ENCODE measurements at places on chromosomes 3 and 15. TPM values are rescaled to one million over a fixed set of nuclear protein-coding genes. Genes with fewer than 3 reads are reported as not detected.

TRANK1 gene
- 8.6 TPM for total RNA-seq

GRCh38 chr15:62929000-62929357, 113.6 kb upstream of the TPM1 start:
- H3K36me3 ChIP-seq: no peaks in the 10 kb centered on the region
- no peak overlapping the region for H3K4me3 ChIP-seq

PLA2G4D gene
- total RNA-seq: not detected

GOLGA8T gene
- total RNA-seq: 0.19 TPM

DNA sequence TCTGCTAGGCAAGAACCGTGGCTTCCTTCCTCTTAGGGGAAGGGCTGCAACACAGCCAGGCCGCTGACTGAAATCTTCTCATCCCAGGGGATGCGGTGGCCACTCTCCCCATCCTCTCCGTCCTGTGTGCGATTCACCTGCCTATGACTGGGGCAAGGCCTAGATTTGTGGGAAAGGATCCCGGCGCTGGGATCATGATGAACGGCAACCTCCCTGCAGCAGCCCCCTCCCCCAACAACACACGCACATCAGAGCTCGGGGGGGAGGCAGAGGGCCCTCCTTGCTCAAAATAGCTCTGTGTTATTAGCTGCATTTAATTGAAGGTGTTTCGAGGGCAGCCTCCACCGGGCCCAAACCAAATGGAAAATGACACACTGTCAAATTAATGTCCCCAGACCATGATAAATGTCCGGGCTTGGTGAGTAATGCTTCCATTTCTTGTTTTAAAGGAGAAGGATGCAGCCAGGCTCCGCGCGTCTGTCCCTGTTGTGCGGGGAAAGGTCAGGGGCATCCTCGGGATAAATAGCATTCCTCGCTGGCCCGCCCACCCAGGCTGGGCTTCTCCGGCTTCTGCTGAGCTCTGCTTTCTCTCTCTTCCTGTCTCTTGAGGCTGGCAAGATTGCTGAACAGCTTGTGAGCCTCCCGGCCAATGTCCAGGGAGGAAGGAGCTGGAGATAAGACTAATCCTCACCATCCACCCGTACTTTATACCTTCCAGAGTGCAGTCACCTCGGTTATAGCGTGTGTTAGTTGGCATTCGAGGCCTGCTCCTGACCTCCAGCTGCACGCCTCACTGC, 56.4 kb upstream of the TLE3 start:
- DNase-seq: no peak
- H3K4me3 ChIP-seq: peak overlapping the region; percentile 23
- H3K36me3 ChIP-seq: no peaks in the 10 kb centered on the region
- H3K27me3 ChIP-seq: peaks cover 52% of the 10 kb centered on the region

C3orf20 gene
- total RNA-seq: 0.24 TPM

- no peak for DNase-seq
- no peaks in the 10 kb centered on the region for H3K27me3 ChIP-seq
- no peaks in the 10 kb centered on the region for H3K36me3 ChIP-seq
- H3K4me1 ChIP-seq: no peaks in the 10 kb centered on the region
Measured at GRCh38 chr3:189737619-189738018, 106.4 kb downstream of the TP63 start.

- no peaks in the 10 kb centered on the region for H3K27me3 ChIP-seq
- no peak for DNase-seq
- H3K4me1 ChIP-seq: peaks cover 73% of the 10 kb centered on the region
- peak overlapping the region; percentile 97 for H3K27ac ChIP-seq
- H3K36me3 ChIP-seq: peaks cover 34% of the 10 kb centered on the region
Measured at GRCh38 chr3:46946856-46947545, 29.5 kb downstream of the CCDC12 start.

RTP3 gene
- not detected for total RNA-seq

- no peak for DNase-seq
- no peaks in the 10 kb centered on the region for H3K36me3 ChIP-seq
- H3K27me3 ChIP-seq: no peaks in the 10 kb centered on the region
- H3K4me3 ChIP-seq: no peak overlapping the region
Measured at GRCh38 chr3:115693868-115694267, 70.6 kb downstream of the GAP43 start.

DNA sequence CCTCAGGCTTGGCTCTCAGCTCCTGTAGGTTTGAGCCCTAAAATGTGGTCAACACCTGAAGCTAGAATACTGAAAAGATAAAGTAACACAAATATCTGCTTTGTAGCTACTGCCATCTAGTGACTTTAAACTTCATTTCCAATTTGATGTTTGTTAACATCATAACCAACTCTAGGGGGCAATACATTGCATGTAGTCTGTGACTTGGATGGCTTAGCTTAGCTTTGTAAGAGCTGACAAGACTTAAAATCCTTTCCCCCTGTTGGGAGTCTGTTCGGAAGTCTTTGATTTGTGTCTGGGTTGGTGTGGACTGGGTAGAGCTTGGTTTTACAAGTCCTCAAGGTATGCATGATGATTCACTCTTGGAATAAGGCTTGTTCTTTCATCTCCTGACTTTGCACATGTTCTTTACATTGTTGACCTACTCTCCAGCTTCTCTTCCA, 51.7 kb downstream of the SCN11A start:
- no peaks in the 10 kb centered on the region for H3K4me1 ChIP-seq
- H3K36me3 ChIP-seq: no peaks in the 10 kb centered on the region
- no peak overlapping the region for H3K4me3 ChIP-seq
- DNase-seq: no peak
- no peaks in the 10 kb centered on the region for H3K27me3 ChIP-seq

DNA sequence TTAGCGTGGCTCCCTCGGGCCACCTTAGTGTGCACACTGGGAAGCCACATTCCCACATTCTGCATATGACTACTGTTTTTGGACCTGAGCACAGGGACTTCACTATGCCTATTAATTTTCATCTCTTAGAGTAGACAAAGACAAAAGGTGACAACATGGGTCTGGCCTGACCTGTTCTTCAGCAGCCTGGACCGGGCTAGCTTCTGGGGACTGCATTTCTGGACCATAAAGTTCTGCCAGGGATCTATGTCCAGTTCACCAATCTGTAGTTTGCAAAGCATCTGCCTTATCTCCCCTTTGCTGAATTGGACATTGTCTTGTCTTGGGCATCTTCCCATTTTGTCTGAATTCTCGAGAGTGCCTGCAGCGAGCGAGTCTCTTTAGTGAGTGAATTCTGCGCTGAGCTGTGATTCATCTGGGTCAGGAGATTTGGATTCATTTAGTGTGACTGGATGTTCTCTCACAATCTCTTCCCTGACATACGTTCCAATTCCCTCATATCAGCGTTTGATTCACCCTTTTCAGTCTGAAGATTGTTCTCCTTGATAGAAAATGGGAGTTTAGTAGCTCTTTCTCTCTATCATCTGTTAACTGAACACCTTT, 112.2 kb upstream of the PLXNA1 start:
- peaks cover 4% of the 10 kb centered on the region for H3K4me1 ChIP-seq
- peaks cover 5% of the 10 kb centered on the region for H3K36me3 ChIP-seq
- H3K27me3 ChIP-seq: no peaks in the 10 kb centered on the region
- no peak overlapping the region for H3K4me3 ChIP-seq
- H3K27ac ChIP-seq: no peak overlapping the region

UQCC5 gene
- total RNA-seq: 22.8 TPM

PP2D1 gene
- not detected for total RNA-seq

GRCh38 chr3:5499404-5499803, 311.9 kb downstream of the EDEM1 start:
- H3K27ac ChIP-seq: no peak overlapping the region
- no peaks in the 10 kb centered on the region for H3K27me3 ChIP-seq
- no peaks in the 10 kb centered on the region for H3K36me3 ChIP-seq
- DNase-seq: no peak
- no peak overlapping the region for H3K4me3 ChIP-seq

UBAP1L gene
- 2.6 TPM for total RNA-seq

RETNLB gene
- total RNA-seq: 1.1 TPM

DNA sequence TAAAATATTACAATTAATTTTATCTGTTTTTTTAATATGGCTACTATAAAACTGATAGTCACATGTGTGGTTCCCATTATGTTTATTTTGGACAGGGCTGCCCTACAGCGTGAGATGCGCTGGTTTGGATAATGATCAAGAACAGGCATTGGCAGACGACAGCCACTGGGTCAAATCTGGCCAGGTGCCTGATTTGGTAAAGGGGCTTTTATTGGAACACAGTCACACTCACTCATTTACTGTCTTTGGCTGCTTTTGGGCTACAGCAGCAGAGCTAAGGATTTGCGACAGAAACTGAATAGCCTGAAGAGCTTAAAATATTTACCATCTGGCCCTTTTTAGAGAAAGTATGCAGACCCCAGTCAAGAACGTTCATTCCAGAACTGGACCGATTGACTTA, 724.2 kb upstream of the CFAP20DC start:
- DNase-seq: no peak
- H3K4me3 ChIP-seq: no peak overlapping the region
- no peak overlapping the region for H3K27ac ChIP-seq
- peaks cover 14% of the 10 kb centered on the region for H3K4me1 ChIP-seq

CCDC9B gene
- 1.6 TPM for total RNA-seq

DNA sequence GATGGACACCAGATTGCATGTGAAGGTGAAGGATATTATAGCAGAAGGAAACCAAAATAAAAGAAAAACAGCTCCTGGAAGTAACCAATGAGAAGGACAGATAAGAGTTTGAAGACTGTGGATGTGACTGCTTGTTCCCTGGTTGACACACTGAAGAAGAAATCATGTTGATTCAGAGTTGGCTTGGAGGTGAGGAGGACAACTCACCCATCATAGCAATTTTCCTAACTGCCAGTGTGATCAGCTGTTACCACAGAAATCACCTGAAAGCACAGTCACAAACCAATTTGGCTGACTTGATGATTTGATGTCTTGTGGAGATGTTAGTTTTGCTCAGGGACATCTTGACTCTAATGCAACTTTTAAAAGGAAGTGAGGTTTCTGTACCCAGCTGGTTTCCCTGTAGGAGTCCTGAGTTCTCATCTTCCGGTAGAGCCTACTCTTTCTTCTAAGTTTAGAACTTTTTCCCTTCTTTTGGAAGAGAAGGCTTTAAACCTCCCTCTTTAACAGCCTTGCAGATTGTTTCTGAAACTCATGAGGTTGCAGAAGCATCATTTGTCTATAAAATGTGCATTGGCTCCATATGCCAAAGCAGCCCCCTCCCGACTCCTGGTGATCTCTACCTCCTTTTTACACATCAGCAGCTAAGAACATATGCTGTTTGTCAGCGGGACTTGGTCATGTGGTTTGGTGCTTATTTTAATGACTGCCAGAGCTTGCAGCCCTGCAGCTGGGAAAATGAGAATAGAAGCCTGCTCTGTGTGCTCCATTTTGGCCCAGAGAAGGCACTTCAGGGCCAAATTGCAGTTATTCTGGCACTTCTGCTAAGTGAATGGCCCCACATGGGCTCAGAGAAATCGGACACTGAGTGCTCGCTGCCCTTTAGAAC, 10.3 kb downstream of the ATG7 start:
- no peaks in the 10 kb centered on the region for H3K27me3 ChIP-seq
- DNase-seq: no peak
- H3K27ac ChIP-seq: no peak overlapping the region
- peaks cover 13% of the 10 kb centered on the region for H3K4me1 ChIP-seq
- peaks cover 4% of the 10 kb centered on the region for H3K36me3 ChIP-seq
- peak overlapping the region; percentile 35 for H3K4me3 ChIP-seq

- H3K36me3 ChIP-seq: no peaks in the 10 kb centered on the region
- H3K4me1 ChIP-seq: no peaks in the 10 kb centered on the region
- no peaks in the 10 kb centered on the region for H3K27me3 ChIP-seq
- DNase-seq: no peak
- H3K27ac ChIP-seq: no peak overlapping the region
- no peak overlapping the region for H3K4me3 ChIP-seq
Measured at GRCh38 chr3:47265725-47266428, 16.7 kb downstream of the KIF9 start.

DNA sequence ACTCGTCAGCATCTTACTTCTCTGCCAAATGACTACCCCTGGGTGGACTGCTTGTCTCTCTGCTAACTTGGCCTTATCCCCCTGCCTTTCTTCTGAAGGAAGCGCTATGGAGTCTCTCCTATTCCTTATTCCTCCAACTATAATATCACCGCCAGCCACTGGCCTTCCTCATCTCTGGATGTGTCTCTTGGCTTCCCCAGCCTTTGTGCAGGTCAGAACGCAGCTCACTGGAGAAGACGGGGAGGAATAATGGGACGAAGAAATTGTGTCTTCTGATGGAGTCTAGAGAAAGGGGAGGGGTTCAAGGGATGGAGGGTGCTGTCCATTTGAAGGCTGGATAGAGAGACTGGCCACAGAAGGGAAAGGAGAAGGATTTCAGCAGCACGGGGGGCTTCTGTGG, 16.9 kb downstream of the ITGA11 start:
- H3K36me3 ChIP-seq: no peaks in the 10 kb centered on the region
- no peaks in the 10 kb centered on the region for H3K27me3 ChIP-seq
- DNase-seq: peak; percentile 37
- peaks cover 13% of the 10 kb centered on the region for H3K4me1 ChIP-seq

DNA sequence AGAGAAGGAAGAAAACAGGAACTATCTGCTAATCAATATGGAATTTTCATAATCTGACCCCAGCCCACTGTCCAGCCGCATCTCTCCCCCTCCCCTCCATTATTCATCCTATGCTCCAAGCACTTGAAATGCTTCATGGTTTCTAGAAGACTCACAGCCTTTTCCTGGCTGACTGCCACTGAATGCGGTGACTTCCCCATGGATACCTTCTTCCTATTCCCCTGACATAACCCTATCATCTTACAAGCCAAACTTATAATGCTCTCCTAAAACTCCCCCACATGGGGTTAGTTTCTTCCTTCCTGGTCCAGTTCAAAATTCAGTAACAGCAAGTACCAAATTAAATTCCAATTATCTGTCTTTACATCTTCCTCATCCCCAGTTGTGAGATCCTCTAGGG, 31.2 kb upstream of the PTX3 start:
- peaks cover 3% of the 10 kb centered on the region for H3K27me3 ChIP-seq
- H3K36me3 ChIP-seq: no peaks in the 10 kb centered on the region
- no peak for DNase-seq
- H3K4me1 ChIP-seq: no peaks in the 10 kb centered on the region

- no peak overlapping the region for H3K4me3 ChIP-seq
- no peaks in the 10 kb centered on the region for H3K27me3 ChIP-seq
- DNase-seq: no peak
Measured at GRCh38 chr3:149316437-149316836, 17.0 kb downstream of the TM4SF18 start.

DNA sequence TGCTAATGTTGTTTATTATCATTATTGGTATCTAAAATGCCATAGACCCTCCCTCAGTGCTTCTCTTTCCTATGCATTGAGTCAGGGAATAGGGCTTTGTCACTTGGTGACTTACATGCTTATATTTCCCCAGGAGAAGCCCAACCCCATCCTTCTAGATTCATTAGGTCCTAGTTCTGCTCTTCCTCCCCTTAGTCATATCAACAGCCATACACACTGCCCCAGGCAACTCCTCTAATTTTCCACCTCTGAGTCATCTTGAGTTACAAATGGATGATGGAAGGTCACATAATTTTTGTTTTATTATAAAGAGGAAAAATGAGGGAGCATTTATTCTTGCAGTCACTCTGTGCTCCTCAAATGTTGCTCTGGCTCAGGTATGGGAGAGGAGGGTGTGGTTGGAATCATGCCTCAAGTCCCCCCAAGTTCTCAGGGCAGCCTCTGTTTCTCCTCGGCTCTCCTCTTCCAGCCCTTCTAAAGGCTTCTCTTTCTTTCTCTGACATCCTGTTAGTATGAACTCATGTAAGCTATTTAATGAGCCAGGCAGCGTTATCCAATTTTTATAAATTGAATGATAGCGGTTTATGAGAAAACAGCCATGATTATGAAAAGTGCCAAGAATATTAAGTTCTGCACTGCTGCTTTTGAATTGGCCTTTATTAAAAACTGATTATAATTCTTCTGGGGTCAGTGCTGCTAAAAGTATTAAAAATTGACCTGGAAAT, 45.6 kb upstream of the FSTL1 start:
- H3K4me3 ChIP-seq: no peak overlapping the region
- H3K4me1 ChIP-seq: peaks cover 18% of the 10 kb centered on the region
- H3K27ac ChIP-seq: no peak overlapping the region
- no peak for DNase-seq
- H3K27me3 ChIP-seq: no peaks in the 10 kb centered on the region
